ENCODE measurements at places on chromosomes 3 and 15. TPM values are rescaled to one million over a fixed set of nuclear protein-coding genes. Genes with fewer than 3 reads are reported as not detected.
A peak's percentile ranks its signal among the peaks of the same experiment; 100 is the strongest.

ACKR4 gene
- 0.64 TPM for total RNA-seq

MUC20 gene
- 6.2 TPM for total RNA-seq

RPL22L1 gene
- 43.7 TPM for total RNA-seq

PEX5L gene
- total RNA-seq: not detected

GRCh38 chr15:49418811-49419210 lies 4.2 kb upstream of the FGF7 start:
- H3K4me1 ChIP-seq: peaks cover 16% of the 10 kb centered on the region
- H3K4me3 ChIP-seq: no peak overlapping the region
- H3K27me3 ChIP-seq: no peaks in the 10 kb centered on the region
- no peak for DNase-seq
- H3K36me3 ChIP-seq: no peaks in the 10 kb centered on the region

GRCh38 chr3:99532246-99532645 lies 106.1 kb upstream of the COL8A1 start:
- H3K36me3 ChIP-seq: no peaks in the 10 kb centered on the region
- DNase-seq: no peak
- peak overlapping the region; percentile 78 for H3K27ac ChIP-seq
- H3K4me3 ChIP-seq: no peak overlapping the region

- H3K27me3 ChIP-seq: no peaks in the 10 kb centered on the region
- H3K27ac ChIP-seq: no peak overlapping the region
- H3K36me3 ChIP-seq: no peaks in the 10 kb centered on the region
- H3K4me1 ChIP-seq: no peaks in the 10 kb centered on the region
- no peak overlapping the region for H3K4me3 ChIP-seq
These were observed 679.9 kb downstream of the NTRK3 start for GRCh38 chr15:87576486-87577176.

Data from osteocyte (in vitro differentiated cells).